T-helper 1 cell (primary cell): ENCODE measurements at places on chromosomes 4 and X.

GRCh38 chr4:150827226-150827625 lies 187.9 kb downstream of the LRBA start:
- DNase-seq, result no peak

- no peak for DNase-seq
These were observed 47.6 kb downstream of the RPS3A start for GRCh38 chr4:151147000-151147399.

- DNase-seq, result no peak
These were observed 31.0 kb upstream of the FGG start for GRCh38 chr4:154643493-154643892.

GRCh38 chrX:47202877-47203276 lies 9.2 kb downstream of the UBA1 start:
- DNase-seq, result no peak

- no peak for DNase-seq
These were observed 6.5 kb downstream of the SPP1 start for GRCh38 chr4:87982036-87982435.

DNA sequence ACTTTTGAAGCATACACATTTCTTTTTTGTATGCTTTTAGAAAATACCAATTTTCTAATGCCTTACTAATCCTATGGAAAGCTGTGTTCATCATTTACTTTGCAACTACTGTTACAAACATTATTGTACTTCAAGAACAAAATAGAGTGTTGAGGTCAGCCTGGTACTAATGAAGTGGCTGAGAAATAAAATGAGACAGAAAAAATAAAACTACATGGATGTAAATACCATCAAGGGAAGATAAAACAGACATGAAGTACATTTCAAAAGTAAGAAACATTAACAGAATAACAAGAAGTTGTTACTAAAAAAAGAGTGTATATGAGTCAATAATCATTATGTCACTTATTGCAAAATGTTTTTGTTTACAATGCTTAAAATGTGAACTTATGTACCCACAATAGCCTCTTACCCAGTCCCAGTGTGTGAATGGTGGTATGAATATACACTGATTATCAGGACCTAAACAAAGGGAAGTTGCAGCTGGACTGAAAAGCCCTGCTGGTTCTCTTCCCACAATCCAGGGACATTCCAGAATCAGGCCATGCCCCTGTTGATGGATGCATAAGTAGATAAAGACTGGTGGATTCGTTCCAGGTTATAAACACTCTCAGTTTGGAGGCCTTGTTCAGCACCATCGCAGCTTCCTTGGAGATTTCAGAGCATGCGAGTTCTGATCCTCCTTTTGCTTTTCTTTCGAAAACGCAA lies 2.4 kb upstream of the CSN3 start:
- no peak for DNase-seq

DNA sequence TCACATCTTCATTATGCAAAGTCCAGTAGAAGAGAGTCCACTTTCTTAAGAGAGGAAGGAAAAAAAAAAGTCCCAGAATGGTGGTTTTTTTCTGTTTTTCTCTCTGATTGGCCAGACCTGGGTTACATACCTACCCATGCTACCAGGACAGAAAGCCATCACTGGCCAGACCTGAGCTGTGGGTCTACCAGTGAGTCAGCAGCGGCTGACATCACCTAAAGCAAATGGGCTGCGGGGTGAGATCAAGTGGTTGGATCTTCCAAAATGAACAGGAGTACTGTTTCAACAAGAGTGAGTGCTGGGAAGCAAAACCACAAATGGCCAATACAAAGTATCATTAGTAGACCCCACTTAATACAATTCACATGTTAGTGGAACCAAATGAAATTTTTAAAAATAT lies 1.6 kb upstream of the NDST3 start:
- no peak for DNase-seq

GRCh38 chrX:16588266-16588665 lies 61.7 kb upstream of the S100G start:
- no peak for DNase-seq

DNA sequence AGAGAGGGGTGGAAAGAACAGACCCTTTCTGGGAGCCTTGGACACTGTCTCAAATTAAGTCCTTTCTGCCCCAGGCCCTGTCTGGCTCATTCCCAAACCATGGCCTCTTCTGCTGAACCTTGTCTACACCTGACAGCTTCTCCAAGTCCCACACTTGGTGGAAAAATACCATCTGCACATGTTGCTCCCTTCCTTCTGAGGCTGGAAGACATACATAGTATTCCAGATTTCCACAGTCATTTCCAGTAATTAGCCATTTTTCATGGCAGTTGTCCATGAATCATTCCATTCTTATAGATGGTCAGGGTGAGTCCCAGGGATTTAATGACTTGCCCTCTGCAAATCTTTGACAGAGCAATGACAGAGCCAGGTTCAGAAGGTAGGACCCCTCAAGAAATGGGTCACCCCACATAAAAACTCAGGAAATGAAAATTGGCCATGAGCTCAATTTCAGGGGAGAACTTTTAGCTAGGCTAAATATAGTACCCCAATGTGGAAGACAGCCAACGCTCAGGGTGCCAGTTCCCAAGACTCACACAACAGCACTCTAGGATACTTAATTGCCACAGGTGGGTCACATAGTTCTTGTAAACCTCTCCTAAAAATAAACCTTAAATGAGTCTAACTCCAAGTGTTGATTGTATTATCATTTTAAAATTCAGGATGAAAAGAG lies 16.2 kb upstream of the DAPP1 start:
- no peak for DNase-seq

DNA sequence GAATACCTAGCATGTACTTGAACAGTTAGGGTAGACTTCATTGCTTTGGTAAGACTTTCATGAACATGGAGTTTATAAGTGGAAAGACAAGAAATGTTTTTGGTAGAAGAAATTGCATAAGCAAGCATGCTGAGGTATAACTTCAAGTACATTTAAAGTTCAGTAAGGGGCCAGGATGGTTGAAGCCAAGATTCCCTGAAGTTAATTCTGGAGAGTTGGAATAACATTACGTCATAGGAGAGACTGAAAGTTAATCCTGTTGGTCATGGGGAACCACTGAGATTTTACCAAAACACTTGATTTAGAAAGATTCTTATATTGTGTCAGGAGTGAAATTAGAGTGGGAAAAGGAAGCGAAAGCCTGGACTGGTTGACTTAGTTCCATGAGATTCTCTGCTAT lies 767.5 kb upstream of the MAGEB2 start:
- no peak for DNase-seq

DNA sequence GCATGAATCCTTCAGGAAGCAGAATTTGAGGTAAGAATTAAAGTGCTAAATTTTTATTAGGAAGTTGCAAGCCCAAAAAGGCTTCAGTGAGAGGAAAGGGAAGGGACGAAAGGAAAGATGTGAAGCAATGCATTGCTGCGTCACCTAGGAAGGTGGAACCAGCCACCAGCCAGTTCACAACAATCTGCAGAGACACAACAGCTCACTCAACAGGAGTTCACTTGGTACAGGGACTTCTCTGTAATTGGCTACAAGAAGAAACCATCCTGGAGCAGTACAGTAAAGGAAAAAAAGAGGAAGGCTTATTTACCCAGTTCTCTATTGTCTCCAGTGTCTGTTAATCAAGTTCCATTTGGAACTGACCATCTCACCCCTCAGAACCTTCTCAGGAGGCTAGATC lies 157.6 kb downstream of the HNRNPD start:
- DNase-seq, result no peak

- DNase-seq, result no peak
These were observed 7.2 kb downstream of the GTPBP6 start for GRCh38 chrX:311156-312129.

DNA sequence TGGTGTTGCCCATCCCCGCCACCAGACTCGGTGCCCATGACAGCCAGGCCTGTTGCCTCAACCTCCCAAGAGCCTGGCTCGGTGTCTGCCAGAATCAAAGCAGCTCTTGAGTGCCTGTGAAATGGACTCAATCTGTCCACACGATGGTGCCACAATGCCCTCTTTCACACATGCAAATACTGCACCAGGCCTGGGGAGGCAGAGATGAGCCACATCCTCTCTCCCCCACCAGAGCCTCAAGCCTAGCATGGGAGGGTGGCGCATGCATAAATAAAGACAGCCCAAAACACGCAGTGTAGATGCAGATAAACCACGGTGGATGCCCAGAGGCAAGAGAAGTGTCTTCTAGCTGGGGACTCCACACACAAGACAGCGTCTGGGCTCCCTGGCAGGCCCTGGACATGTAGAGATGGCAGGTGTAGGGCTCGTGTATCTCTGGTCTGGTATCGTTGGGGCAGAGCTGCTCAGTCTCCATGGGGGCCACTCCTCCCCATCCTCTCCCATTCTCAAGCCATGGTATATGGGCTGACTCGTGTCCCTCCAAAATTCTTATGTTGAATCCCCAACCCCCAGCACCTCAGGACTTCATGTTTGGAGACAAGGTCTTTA lies 65.6 kb downstream of the JAKMIP1 start:
- no peak for DNase-seq

DNA sequence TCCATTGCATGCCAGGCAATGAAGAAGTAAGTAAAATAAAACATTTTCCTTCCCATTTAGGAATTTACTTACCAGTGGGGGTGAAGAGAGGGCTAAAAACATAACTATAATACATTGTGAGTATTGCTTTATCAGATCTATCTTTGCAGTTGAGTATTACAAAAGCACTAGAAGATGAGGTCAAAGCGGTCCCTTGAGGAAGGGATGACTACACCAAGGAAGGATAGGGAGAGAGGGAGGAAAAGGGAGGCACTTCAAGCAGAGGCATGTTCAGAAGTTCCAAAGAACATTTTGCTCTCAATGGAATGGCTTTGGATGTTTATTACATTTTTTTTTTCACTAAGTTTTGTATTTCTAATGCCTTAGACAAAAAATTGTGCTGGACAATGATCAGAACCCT lies 127.8 kb downstream of the TET2 start:
- no peak for DNase-seq

DNA sequence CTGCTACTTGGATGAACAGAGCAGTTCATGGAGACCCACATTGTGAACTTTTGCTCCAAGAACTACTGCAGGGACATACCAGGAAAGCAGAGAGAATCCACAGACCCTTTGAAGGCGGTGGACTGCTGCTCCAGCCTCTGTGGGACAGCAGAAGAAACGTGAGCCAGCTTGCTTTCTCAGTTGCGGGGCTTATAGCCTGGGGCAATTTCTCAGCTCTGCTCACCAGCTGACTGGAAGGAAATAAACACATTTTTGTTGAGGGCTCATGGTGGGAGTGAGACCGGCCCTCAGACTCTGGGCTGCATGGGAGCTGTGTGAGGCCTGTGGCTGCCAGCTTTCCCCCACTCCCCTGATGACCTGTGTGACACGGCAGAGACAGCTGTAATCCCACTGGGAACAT lies 2.6 kb upstream of the ADH1A start:
- no peak for DNase-seq

DNA sequence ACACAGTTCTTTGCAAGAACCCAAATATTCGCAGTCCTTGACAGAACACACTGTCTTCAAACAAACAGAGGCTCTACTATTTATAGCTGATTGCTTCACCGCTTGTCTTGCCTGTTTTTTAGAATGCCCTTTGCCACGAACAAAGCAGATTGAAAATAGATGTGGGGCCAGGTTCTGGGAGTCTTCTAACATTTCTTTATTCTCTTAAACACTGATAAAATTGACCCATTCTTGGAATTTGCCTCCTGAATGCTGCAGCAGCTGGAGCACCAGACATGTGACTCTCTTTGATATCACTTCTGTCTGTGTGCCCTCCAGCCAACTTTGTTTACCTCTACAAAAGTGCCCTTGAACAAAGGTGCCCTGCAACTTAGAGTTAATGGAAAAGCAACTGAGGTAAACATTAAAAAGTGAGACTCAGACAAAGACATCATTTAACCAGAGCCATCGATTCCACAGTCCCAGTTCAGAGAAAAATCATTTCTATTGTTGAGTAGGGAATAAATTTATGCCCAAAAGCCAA lies 64.2 kb upstream of the SPP1 start:
- DNase-seq, result no peak

DNA sequence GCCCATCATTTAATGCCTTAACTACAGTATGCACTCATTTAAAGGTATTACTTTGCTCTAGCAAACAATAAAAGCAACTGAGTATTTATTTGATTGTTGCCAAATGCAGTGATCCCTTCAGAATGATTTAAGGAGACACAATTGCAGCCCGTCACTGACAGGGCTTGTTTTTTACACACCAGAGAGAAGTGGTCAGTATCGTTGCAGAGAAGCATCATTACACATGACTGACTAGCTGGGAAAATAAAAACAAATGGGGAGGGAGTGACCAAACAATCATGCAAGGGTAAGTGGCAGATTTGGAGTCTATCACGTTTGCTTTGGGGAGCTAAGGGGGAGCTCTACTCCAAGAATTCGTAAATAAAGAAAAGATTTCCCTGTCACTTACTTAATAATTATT lies 1685.3 kb upstream of the TENM3 start:
- DNase-seq, result no peak
